ENCODE measurements at places on chromosomes 5 and 9.

DNA sequence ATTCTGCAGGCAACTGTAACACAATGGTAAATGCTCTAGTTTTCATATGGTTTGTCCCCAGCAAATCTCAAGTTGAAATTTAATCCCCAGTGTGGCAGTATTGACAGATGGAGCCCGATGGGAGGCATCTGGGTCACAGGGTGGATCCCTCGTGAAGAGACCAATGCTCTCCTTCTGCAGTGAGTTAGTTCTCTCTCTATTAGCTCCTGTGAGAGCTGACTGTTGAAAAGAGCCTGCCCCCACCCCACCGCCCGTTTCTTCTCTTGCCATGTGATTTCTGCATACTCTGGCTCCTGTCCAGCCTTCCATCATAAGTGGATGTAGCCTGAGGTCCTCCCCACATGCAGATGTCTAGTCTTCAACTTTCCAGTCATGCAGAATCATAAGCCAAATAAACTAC, 27.0 kb downstream of the IARS1 start:
- no peak overlapping the region for H3K27ac ChIP-seq
- no peak overlapping the region for H3K4me3 ChIP-seq
- peaks cover 29% of the 10 kb centered on the region for H3K36me3 ChIP-seq
- no peaks in the 10 kb centered on the region for H3K27me3 ChIP-seq
- no peak for DNase-seq

DNA sequence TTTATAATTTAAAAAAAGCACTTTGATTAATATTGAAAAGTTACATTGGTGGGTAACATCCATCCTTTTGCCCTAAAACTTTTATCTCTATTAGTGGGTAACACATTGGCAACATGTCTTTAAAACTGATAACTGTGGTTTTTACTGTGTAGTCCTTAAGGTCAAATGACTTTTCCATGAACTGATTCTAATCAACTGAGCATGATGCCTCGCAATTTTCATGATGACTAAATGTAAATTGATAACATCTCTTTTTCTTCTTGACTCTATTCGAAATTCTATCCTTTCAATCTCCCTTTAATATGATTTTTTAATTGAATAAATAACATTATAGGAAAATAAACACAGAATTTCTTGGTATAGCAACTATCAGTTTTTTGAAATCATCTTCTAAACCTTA, 6.3 kb upstream of the IL5 start:
- H3K4me1 ChIP-seq = no peaks in the 10 kb centered on the region
- H3K27me3 ChIP-seq = peaks cover 2% of the 10 kb centered on the region
- no peaks in the 10 kb centered on the region for H3K36me3 ChIP-seq
- no peak overlapping the region for H3K27ac ChIP-seq

GRCh38 chr9:103837940-103838339, 256.2 kb upstream of the SMC2 start:
- DNase-seq = no peak
- no peaks in the 10 kb centered on the region for H3K36me3 ChIP-seq
- H3K4me3 ChIP-seq = no peak overlapping the region
- H3K27me3 ChIP-seq = no peaks in the 10 kb centered on the region
- H3K4me1 ChIP-seq = no peaks in the 10 kb centered on the region

- no peak overlapping the region for H3K27ac ChIP-seq
- H3K4me3 ChIP-seq = no peak overlapping the region
- DNase-seq = no peak
- no peaks in the 10 kb centered on the region for H3K27me3 ChIP-seq
- H3K4me1 ChIP-seq = no peaks in the 10 kb centered on the region
- H3K36me3 ChIP-seq = no peaks in the 10 kb centered on the region
Observed at GRCh38 chr9:26426551-26427131, 466.0 kb downstream of the CAAP1 start.

DNA sequence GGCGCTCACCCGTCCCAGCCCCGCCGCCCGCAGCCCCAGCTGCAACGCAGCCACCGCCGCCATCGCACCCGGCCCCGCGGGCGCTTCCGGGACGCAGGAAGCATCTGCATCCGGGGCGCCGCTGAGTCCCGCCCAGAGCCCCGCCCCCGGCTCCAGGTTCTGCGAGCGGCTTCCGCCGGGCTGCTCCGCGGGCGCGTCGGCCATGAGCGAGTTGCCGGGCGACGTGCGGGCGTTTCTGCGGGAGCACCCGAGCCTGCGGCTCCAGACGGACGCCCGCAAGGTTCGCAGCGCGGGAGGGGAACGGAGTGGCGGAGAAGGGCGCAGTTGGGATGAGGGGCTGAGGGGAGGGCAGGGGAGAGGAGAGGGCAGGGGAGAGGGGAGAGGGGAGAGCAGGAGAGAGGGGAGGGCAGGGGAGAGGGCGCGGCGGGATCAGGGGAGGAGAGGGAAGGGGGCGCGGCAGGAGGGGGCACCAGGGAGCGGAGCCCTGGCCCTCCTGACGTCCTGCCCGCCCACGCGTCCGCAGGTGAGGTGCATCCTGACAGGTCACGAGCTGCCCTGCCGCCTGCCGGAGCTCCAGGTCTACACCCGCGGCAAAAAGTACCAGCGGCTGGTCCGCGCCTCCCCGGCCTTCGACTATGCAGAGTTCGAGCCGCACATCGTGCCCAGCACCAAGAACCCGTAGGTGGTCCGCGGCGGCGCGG, at the start of the genes SURF1 and SURF2:
Gene SURF1 (minus strand): TSS at position 97 of the 701 bp plus-strand sequence. CDS start 34 bp downstream, at position 63.
Gene SURF2 (plus strand): TSS at position 160 of the 701 bp plus-strand sequence. CDS start 43 bp downstream, at position 203.
- peaks cover 4% of the 10 kb centered on the region for H3K4me1 ChIP-seq
- H3K36me3 ChIP-seq = peaks cover 24% of the 10 kb centered on the region
- no peaks in the 10 kb centered on the region for H3K27me3 ChIP-seq
- peak within 1 kb of the TSS; percentile 54 for H3K27ac ChIP-seq
- H3K4me3 ChIP-seq = peak within 1 kb of the TSS; percentile 81

GRCh38 chr9:9846557-9846956, 766.2 kb downstream of the PTPRD start:
- DNase-seq = no peak
- no peaks in the 10 kb centered on the region for H3K27me3 ChIP-seq
- no peaks in the 10 kb centered on the region for H3K36me3 ChIP-seq
- H3K4me3 ChIP-seq = no peak overlapping the region
- H3K4me1 ChIP-seq = no peaks in the 10 kb centered on the region

DNA sequence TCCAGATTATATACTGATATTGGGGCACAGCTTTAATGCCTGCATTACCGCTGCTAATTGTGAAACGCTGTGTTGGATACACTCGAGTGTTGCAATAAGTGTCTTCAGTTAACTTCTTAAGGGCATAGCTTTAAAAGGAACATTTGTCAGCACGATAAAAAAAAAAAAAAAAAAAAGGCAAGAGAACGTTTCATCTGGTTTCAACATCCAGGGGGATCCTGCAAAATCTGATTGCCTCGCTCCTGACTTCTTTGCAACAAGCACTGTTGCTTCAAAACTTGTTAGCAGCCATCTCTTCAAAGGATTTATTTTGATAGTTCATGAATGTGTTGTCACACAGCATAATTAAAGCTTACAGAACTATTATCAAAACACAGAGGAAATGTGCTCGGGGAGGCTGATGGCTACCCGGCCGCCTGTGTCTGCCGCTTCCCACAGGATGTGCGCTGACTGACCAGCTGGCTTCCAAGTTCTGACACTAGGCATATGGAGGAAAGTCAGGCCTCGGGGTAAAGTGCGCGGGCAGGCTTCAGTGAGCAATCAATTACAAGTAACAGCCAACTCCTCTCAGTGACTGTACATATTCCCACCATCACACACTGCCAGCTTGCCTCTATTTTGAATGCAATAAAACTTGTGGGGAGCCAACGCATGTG, 77.7 kb downstream of the EBF1 start:
- no peaks in the 10 kb centered on the region for H3K27me3 ChIP-seq
- H3K4me1 ChIP-seq = peaks cover 14% of the 10 kb centered on the region
- H3K4me3 ChIP-seq = no peak overlapping the region
- peak; percentile 98 for DNase-seq
- H3K36me3 ChIP-seq = no peaks in the 10 kb centered on the region

GRCh38 chr9:95459178-95459577, 57.6 kb downstream of the PTCH1 start:
- H3K4me3 ChIP-seq = no peak overlapping the region
- peaks cover 3% of the 10 kb centered on the region for H3K36me3 ChIP-seq
- H3K27ac ChIP-seq = no peak overlapping the region
- H3K27me3 ChIP-seq = no peaks in the 10 kb centered on the region
- DNase-seq = peak; percentile 37

- no peak overlapping the region for H3K27ac ChIP-seq
- DNase-seq = no peak
- no peaks in the 10 kb centered on the region for H3K27me3 ChIP-seq
Observed at GRCh38 chr5:172667786-172668593, 26.9 kb downstream of the NEURL1B start.

DNA sequence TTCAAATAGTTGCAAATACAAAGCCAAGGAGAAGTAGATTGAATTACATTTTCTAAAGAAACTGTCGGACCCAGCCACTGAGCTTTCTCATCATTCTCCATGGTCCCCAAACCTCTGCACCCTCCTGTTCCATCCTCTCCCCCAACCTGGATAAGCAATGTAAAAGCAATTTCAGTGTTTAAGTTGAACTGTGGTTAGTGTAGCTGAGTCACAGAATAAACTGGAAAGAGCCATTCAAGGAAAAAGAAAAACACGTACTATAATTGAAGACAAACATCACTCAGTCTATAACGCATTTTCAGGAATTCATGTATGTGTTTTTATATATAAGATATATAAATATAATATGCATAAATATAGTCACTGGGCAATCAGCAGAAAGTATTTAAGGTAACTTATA, 54.1 kb upstream of the TMEM161B start:
- H3K4me3 ChIP-seq = no peak overlapping the region
- H3K4me1 ChIP-seq = no peaks in the 10 kb centered on the region
- H3K36me3 ChIP-seq = no peaks in the 10 kb centered on the region
- DNase-seq = no peak
- no peaks in the 10 kb centered on the region for H3K27me3 ChIP-seq

GRCh38 chr9:132006677-132007370, 72.8 kb downstream of the MED27 start:
- no peak overlapping the region for H3K4me3 ChIP-seq
- peak; percentile 75 for DNase-seq
- peaks cover 11% of the 10 kb centered on the region for H3K4me1 ChIP-seq
- no peaks in the 10 kb centered on the region for H3K27me3 ChIP-seq

GRCh38 chr9:20582150-20582549, 40.1 kb downstream of the MLLT3 start:
- no peak overlapping the region for H3K27ac ChIP-seq
- H3K4me1 ChIP-seq = no peaks in the 10 kb centered on the region
- no peak for DNase-seq
- H3K4me3 ChIP-seq = no peak overlapping the region
- H3K36me3 ChIP-seq = no peaks in the 10 kb centered on the region

- H3K36me3 ChIP-seq = no peaks in the 10 kb centered on the region
- no peak overlapping the region for H3K27ac ChIP-seq
- H3K27me3 ChIP-seq = no peaks in the 10 kb centered on the region
- H3K4me1 ChIP-seq = no peaks in the 10 kb centered on the region
Observed at GRCh38 chr9:69446496-69446895, 121.5 kb downstream of the ENTREP1 start.

- no peaks in the 10 kb centered on the region for H3K4me1 ChIP-seq
- H3K4me3 ChIP-seq = no peak overlapping the region
Observed at GRCh38 chr5:29037716-29038115, 1999.3 kb upstream of the CDH9 start.

DNA sequence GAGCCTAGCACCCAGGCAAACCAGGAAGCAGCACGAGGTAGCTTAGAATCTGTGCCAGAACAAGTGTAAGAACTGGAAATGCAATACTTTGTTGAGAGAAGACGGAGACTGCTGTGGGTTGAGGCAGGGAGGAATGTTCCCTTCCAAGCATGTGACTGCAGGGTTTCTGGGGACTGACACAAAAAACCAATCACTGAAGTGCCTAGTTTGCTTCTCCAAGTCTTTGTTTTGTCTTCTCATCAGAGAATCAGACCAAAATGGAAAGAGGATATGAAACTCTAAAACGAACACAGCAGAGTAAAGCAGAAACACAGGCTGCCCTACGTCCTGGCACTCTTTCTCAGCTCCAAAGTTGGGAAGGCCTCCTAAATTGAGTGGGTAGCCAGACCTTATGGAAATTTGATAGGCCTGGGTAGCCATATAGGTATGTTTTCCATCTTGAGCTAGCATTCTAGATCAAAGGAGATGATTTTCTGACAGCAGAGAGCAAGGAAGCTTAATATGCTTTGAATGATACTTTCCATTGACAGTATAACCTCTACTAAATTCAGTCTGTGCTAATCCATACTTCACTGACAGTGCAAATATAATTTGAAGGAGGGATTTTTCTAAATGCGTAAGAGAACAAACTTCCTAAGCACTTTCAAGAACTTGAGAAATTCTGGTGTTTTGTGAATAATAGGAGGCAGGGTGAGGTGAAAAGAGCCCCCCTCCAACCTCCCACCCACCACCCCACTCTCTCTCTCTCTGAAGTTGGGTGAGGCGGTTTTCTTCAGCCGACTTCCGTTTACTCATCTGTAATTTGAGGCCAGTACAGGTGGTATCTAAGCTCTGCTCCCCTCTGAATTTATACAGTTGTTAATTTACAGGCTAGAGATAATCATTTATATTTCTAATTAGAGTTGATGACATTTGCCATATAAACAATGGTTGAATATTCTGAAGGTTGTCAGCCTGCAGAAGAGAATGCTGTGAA, 5.5 kb downstream of the ADRB2 start:
- H3K4me3 ChIP-seq = no peak overlapping the region
- no peak overlapping the region for H3K27ac ChIP-seq
- peaks cover 2% of the 10 kb centered on the region for H3K4me1 ChIP-seq
- no peaks in the 10 kb centered on the region for H3K27me3 ChIP-seq
- no peaks in the 10 kb centered on the region for H3K36me3 ChIP-seq
- no peak for DNase-seq

DNA sequence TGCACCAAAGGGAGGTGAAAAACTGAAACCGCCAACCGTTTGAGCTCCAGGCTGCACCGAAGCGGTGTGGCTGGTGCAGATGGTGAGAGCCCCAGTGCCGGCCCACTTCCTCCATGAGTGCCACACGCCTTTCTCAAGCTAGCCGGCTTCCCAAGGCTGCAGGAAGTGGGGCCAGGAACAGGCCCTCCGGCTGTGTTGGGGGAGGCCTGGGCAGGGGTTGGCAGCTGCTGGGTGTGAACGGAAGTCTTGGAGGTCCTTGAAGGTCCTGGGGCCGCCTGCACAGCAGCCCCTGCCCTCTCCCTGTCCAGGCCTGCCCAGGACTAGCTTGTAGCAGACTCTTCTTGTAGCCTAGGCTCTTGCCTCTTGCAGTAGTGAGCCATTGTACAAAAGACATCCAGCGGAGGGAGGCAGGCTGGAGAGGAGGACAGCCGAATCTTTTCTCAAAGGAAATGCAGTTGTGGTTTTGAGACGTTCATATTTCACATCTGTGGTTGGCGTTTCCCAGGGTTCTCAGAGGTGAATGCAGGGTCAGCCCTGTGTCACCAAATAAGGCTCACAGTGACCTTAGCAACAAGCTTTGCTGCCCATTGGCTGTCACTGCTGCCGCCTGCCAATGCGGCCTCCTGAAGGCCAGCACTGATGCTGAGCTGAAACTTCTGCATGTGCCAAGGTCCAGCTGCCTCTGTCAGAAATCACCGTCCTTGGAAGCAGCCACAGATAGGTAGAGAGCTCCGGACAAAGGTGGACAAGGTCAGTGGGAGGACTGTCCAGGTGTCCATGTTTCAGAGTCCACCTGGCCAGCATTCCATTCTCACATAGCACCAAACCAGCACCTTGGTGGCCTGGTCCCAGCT, 23.9 kb downstream of the IRF1 start:
- H3K4me3 ChIP-seq = no peak overlapping the region
- H3K36me3 ChIP-seq = no peaks in the 10 kb centered on the region
- no peaks in the 10 kb centered on the region for H3K27me3 ChIP-seq
- peaks cover 28% of the 10 kb centered on the region for H3K4me1 ChIP-seq
- peak; percentile 66 for DNase-seq

GRCh38 chr5:52995914-52996313, 6.8 kb downstream of the ITGA2 start:
- DNase-seq = no peak
- no peak overlapping the region for H3K27ac ChIP-seq
- no peaks in the 10 kb centered on the region for H3K27me3 ChIP-seq

- H3K27me3 ChIP-seq = no peaks in the 10 kb centered on the region
- H3K36me3 ChIP-seq = no peaks in the 10 kb centered on the region
- peak overlapping the region; percentile 82 for H3K4me3 ChIP-seq
Observed at GRCh38 chr5:134411228-134411545, 494 bp downstream of the CDKN2AIPNL start.

Data from fibroblast of lung (primary cell).